ENCODE measurements at places on chromosomes 7 and 10.

DNA sequence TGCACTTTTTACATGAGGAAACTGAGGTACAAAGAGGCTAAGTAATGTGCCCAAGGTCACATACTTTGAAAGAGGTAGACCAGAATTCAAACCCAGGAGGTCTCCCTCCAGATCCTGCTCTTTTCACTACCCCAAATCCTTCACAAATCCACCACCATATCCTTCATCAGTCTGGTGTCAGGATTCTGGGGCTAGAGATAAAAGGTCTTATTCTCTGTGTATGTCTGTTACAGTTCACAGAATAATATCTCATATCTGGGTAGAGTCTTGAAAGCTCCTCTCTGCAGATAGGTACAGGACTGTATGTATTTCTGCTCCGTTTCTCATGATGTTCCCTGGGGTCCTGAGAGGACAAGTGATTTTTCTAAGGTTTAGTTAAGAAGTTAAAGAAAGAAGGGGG lies 4.9 kb downstream of the PIK3CG start:
- no peak for DNase-seq

DNA sequence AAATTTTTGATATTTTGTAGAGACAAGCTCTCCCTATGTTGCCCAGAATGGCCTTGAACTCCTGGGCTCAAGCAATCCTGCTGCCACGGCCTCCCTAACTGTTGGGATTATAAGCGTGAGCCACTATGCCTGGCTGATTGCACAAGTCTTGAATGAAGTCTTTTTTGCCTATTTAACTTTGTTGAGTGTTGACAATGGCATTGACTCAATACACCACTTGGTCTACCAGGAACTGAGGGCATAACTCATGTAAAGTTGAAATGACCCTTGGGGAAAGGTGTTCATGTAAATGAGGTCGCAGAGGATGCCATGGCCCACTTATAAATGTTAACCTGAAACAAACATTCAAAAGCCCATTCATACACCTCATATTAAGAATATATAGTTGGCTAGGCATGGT lies 7.4 kb upstream of the UCMA start:
- DNase-seq = no peak

GRCh38 chr10:80484243-80484642 lies 30.1 kb downstream of the TSPAN14 start:
- DNase-seq = no peak

DNA sequence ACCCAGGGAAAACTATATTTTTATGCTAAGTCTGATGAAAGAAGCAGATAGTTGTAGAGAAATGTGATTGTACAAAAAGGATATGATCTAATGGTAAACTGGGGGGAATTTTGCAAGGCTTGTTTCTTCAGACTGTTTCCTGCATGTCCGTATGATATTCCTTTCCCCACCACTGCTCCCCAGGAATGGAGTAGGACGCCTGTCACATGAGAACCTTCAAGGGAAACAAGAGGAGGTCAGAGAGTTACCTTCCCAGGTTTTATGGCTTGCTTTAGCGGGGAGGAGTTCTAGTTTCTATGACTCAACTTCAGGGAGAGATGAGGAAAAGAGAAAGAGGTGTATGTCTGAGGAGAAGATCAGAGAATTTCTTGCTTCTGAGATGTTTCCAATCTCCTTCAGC lies 16.4 kb upstream of the ITPRID1 start:
- DNase-seq = no peak

- DNase-seq = no peak
Observed at GRCh38 chr10:103497161-103497915, 3.8 kb downstream of the NEURL1 start.

GRCh38 chr10:111107023-111107422 lies 30.2 kb downstream of the ADRA2A start:
- DNase-seq = no peak

DNA sequence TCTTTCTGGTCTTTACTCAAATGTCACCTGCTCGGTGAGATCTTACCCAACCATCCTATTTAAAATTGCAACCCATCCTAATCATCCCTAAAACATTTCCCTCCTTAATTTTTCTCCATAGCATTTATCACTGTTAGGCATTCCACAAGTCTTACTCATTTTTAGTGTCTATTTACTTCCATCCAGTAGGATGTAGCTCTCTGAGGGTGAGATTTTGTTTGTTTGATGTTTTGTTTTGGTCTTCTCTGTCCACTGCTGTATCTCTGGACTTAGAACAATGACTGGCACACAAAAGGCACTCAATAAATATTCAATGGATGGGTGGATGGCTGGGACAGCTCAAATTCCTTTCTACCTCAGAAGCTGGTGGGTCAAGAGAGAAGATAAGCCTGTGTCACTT lies 15.8 kb upstream of the DUSP5 start:
- no peak for DNase-seq

- DNase-seq = no peak
Observed at GRCh38 chr10:132806110-132806509, 20.2 kb upstream of the NKX6-2 start.

GRCh38 chr10:102675011-102675665 lies 30.9 kb downstream of the TRIM8 start:
- no peak for DNase-seq

DNA sequence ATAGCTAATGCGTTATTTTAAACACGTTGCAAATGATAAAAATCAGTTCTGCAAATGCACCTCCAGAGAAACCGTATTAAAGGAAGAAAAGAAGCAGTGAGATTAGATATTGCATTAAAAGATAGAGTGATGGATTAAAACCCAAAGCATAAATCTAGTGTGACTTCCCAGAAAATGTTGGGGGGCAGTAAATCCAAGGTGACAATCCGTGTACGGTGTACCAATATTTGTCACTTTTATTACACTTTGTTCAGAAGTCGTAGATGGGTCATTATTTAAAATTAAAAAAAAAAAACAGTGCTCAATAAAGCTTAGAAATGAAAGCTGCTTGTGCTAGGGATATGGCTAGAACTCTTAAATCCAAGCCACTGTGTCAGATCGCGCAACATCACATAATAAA lies 106.4 kb downstream of the TMEM130 start:
- no peak for DNase-seq

DNA sequence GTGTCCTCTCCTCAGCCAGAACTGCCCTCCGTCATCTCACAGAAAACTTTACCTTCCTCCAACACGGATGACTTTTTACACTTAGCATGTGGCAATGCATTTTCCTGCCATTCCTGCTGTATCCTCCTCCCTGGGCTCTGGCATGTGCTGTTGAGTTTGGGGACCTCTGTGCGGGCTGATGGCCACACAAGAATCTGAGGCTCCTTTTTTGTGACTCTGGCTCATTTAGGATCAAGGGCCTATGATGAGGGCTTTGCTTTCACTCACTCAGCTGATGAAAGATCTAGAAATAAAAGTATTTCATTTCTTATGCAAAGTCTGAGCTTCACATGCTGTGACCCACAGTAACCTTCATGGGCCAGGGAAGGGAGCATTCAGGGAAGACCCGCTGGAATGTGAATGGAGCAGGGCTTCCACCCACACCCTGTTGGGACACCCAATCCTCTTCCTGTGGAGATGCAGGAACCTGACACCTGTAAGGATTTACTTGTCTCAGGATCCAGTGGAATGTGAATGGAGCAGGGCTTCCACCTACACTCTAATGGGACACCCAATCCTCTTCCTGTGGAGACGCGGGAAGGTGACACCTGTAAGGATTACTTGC lies 500.3 kb upstream of the MKI67 start:
- DNase-seq = no peak

- no peak for DNase-seq
Observed at GRCh38 chr7:18835001-18835690, 282.3 kb downstream of the TWIST1 start.

GRCh38 chr7:50920031-50920635 lies 137.4 kb upstream of the GRB10 start:
- no peak for DNase-seq

- DNase-seq = peak; percentile 24
Observed at GRCh38 chr10:114823077-114823463, 1.5 kb downstream of the FHIP2A start.

GRCh38 chr10:102610441-102610887 lies 33.8 kb upstream of the TRIM8 start:
- DNase-seq = no peak

GRCh38 chr10:13296476-13296875 lies 3.4 kb downstream of the PHYH start:
- DNase-seq = no peak

DNA sequence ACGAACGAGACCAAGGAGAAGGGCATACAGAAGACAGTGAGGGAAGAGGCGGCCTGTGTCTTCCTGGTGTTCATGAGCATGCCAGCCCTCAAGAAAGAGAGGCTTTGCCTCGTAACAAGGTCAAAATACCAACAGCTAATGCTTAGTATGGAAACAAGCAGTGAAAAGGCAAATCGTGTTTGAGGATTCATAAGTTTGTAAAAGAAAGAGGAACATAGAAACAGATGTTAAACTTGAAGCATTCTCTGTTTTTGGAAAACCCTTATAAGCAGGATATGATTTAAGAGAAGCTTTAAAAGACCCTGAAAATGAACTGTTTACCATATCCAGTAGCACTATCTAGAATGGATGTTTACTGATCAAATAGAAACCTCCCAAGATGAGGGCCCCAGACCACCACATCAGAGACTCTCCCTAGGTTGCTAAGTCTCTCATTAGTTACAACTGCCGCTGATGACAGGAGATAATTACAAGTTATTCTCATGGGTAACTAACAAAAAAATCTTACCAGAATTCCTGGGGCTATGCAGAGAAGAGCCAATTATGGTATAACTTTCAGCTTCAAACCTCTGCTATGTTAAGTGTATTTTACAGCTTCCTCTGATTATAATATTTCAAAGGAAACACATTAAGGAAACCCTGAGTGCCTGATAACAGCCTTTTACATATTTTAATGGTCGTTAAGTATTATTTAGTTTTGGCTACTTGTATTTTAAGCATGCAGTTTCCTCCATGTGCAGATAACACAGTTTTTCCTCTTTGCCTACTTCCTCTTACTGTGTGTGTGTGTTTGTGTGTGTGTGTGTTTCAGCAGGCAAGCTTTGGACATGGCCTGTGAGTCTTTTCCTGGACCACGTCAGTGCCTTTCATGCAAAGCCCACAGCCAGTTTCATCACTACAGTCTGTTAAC lies 17.9 kb downstream of the JCAD start:
- peak; percentile 88 for DNase-seq

GRCh38 chr10:1216574-1217236 lies 160.5 kb downstream of the WDR37 start:
- DNase-seq = no peak

DNA sequence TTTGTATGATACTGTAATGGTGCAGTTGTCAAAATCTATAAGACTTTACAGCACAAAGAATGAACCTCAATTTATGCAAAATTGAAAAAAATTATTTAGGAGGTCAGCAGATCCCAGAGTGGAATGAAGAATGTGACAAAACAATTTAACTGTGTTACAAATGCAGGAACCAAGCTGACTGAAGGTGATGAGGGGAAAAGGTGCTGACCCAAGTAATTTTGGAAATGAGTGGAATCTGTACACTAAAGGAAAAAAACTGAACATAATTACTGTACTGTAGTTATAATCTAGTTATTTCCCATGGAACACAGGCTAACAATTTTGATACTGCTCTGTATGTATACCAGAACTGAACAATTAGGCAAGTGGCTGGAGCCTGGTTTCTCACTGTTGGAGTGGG lies 31.2 kb upstream of the ZCCHC24 start:
- DNase-seq = no peak

- no peak for DNase-seq
Observed at GRCh38 chr7:29300026-29300480, 105.5 kb downstream of the CHN2 start.

DNA sequence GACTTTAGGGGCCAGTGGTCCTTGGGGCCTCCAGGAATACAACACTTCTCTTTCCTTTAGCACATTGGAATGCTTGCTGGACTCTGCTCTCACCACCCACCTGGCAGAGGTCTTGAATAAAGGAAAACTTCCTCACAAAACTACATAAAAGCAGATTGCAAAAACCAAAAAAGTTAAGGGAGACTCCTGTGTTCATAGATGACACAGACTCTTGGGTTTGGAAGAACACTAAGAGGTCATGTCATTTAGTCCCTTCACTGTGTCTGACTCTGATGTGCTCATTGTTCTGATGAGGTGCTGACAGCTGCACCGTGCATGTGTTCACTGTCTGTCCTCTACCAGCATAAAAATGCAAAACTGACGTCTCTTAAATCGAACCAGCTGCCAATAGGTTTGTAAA lies 11.4 kb downstream of the BLNK start:
- no peak for DNase-seq

DNA sequence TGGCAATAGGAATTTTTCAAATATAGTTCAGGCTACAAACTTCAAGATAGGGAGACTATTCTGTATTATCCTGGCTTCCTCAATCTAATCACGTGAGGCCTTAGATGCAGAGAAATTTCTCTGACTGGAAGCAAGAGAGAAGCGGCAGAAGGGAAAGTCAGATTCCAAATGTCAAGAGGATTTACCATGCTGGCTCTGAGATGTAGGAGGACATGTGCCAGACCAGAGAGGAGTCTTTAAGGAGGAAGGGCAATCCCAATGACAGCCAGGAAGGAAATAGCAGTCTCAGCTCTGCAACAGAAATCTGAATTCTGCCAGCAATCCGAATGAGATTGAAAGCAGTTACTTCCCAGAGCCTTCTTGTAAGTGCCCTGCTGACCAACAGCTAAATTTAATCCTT lies 57.4 kb downstream of the NUTM2E start:
- DNase-seq = peak; percentile 21

GRCh38 chr7:35026150-35026549 lies 11.1 kb downstream of the DPY19L1 start:
- no peak for DNase-seq

GRCh38 chr10:131824371-131825149 lies 76.2 kb upstream of the PPP2R2D start:
- no peak for DNase-seq

DNA sequence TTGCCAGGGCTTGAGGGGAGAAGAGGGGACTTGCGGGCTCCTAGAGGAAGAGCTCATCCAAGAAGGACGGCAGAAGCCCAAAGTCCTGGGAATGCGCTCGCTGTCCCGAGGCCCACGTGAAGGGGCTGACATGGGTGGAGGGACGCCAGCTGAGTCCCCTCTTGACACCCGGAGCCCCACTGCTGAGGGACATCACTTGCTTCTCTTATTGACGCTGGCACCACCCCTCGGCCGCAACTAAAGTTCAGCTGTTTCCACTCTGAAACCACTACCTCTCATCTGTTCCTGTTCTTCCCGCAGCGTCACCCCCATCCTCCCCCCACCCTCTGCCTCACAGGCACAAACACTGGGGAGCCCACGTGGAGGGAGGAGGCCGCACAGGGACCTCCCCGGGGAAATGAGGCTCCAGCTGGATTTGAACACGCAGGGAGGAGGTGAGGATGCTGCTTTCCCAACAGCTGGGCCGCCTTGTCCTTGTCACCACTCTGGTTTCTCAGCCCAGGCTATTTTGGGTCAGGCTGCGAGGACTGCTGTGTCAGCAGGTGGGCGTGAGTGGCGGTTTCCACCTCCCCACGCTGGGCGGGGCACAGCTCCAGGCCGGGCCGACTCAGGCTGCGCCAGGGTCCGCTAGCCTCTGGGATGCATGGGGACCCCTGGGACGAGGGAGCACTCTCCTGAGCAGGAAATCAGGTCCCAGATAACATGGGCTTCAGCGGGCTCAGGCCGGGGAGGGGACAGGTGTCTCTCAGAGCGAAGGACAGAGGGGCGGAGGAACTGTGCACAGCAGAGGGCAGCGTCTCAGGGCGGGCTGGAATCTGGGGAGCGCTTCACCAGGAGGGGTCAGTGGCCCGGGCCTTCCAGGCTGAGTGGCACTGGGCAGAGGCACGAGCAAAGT lies 156.3 kb downstream of the ZNF248 start:
- DNase-seq = no peak

GRCh38 chr7:139702811-139703486 lies 74.8 kb downstream of the HIPK2 start:
- DNase-seq = no peak
